Brain microvascular endothelial cell (primary cell): ENCODE measurements at places on chromosomes 16 and 17.
A peak's percentile ranks its signal among the peaks of the same experiment; 100 is the strongest.

DNA sequence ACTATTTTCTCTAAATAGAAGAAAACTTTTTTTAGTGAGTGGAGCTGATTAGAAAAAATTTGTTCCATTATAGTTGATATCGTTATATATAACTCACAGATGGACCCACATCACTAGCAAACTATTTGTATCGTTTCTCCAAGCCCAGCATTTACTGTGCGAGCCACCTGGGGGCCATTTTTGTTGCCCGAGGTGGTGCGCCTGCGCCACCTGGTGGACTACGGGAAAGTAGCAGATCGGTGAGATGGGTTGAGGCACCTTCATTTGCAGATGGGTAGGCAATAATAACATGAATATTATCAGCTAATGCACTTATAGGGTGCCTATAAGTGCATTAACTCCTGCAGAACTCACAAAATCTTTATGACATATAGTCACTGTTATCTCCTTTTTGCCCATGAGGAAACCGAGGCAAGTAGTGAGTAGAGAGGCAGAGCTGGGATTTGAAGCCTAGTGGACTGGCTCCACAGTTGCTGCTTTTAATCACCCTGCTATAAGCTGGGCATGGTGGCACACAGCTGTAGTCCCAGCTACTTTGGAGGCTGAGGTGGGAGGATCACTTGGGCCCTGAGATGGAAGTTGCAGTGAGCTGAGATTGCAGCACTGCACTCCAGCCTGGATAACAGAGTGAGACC, 23.2 kb upstream of the NTN1 start:
- DNase-seq: peak; percentile 56

GRCh38 chr17:50935221-50935995, 69.3 kb upstream of the TOB1 start:
- no peak for DNase-seq

DNA sequence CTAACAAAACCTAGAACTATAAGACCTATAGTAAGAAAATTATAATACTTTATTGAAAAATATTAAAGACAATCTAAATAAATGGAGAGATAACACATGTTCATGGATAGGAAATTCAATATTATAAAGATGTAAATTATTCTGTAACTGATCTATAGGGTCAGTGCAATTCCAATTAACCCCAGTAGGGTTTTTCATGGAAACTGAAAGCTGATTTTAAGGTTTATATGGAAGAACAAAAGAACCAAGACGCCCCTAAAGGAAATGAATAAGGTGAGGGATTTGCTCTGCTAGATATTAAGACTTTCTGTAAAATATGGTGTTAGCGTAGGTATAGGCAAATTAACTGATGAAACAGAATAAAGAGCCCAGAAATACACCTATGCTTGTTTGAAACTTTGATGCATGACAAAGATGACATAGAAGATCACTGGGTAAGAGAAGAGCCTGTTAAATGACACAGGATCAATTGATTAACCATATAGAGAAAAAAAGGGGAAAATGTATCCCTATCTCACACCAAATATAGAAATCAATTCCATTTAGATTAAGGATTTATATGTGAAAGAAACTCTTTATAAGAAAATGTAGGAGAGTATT, 3.0 kb downstream of the ICAM2 start:
- DNase-seq: no peak

- no peak for DNase-seq
Observed at GRCh38 chr17:9860851-9861250, 35.1 kb downstream of the GLP2R start.

DNA sequence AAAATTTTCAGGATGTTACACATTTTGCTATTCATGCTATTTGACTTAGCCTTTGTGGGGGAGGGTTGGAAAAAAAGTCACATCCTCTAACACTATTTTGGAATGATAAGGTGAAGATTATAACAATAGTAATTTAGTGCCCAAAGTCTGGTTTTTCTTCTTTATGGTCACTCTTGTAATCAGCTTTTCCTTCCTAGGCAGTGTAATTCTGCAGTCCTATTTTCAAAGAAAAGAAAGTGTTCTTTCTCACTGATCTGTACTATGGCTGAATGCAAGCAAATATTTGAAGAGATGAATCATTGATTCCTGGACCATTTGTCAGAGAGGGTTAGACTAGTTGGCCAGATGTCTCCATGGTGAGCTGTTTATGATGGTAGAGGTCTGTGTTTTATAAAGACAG, 8.4 kb downstream of the RSPRY1 start:
- peak; percentile 88 for DNase-seq

DNA sequence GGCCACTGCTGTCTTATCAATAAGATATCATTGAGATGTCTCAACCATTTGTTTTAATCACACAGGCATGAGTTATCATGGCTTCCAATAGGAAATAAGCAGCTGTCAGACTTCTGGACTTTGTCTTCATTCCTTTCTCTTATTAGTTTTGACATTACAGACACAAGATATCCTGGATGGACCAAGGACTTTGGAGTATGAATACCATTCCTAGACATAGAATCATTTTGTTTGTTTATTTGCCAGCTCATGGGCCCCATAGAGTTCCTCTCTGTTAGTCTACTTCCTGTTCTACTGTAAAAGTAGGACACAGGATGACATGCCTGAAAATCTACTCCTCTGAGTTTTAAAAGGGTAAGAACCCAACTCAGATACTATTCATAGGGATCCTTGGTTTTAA, 77.7 kb upstream of the KCNJ16 start:
- peak; percentile 26 for DNase-seq

DNA sequence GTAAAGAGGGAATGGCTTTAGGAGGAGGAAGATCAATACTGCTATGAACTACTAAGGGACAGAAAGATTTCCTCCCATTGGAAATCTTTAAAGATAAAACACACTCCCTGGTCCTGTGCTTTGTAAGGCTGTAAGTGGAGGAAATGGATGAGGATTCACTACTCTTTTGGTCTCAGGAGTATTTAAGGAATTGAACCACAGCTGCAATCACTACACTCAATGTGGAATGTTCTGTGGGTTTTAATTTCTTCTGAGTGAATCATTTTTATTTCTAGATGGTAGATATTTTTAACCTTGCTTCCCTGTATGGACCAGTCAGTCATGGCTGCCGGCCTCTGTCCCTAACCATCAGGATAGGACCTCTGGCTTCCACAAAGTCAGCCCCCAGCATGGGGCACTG, 65.6 kb downstream of the SDR42E1 start:
- DNase-seq: peak; percentile 13

DNA sequence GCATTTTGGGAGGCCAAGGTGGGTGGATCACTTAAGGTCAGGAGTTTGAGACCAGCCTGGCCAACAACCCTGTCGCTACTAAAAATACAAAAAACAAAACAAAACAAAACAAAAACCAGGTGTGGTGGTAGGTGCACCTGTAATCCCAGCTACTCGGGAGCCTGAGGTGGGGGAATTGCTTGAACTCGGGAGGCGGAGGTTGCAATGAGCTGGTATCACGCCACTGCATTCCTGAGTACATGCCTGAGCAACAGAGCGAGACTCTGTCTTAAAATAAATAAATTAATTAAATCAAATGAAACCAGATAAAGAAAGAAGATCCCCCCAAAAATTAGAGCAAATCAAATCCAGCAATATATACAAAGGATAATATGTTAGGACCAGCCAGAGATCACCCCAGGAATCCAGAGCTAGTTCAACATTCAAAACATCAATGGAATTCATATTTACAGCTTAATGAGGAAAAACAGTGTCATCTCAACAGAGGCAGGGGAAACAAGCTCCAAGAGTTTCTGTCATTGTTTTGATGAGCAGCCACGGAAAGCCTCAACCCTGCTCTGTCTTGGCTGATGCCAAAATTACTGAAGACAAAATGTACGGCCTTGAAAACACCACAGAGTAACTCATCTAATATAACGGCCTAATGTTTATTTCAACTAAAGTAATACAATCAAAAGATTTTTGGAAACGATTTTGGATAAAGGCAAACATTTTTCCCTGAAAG, 3.7 kb downstream of the PEMT start:
- no peak for DNase-seq

- DNase-seq: peak; percentile 48
Observed at GRCh38 chr17:48307814-48308411, 122.1 kb downstream of the SKAP1 start.

- no peak for DNase-seq
Observed at GRCh38 chr16:22240023-22240710, 34.1 kb downstream of the EEF2K start.

DNA sequence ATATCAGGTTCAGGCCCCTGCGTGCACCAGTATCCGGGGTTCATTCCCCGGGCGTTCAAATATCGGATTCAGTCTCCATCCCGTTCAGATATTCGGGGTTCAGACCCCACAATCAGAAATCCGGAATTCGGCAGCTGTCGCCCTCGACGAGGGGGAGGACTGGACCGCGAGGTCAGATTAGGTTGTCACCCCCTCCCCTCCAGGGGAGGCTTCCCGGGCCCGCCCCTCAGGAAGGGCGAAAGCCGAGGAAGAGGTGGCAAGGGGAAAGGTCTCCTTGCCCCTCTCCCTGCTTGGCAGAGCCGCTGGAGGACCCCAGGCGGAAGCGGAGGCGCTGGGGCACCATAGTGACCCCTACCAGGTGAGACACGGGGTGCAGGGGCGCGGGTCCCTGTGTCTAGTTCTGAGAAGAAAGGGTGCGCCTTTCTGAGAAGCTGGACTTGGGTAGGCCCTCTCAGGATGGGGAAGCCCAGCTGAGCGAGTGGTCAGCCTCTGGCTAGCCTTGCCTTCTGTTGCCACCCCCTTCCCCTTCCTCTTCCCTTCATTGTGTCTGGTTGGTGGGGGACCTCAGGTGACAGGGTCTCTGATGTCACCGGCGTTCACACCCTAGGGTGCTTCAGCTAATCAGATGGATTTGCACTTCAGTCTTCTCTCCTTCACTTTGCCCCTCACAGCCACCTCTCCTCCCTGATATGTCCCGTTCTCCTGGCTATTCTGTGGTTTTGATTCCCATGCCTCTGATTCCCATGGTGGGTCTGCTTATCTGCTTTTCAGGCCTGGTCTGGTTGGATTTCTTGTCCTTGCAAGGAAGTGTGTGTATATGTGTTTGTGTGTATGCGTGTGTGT, 844 bp downstream of the TAOK2 start:
- no peak for DNase-seq

GRCh38 chr17:17325816-17326215, 22.6 kb downstream of the NT5M start:
- no peak for DNase-seq

GRCh38 chr17:74923538-74924249, 379 bp upstream of the OTOP2 start:
- DNase-seq: peak; percentile 6

DNA sequence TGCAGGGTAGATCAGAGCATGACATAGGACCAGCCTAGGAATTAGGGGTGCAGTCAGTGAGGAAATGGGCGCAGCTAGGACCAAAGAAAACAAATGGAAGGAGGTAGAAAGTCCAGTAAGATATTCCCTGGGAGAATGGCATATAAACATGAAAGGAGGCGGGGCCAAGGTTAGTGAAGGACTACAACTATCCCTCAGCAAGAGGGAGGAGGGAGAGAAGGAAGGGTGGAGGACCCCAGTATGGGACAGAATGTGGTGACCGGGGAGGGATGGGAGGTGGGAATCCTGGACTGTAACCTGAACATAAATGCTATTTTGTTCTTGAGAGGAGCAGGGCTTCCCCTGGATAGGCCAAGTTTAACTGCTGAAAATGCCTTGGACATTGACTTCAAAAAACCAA, 22.8 kb downstream of the ITGB3 start:
- DNase-seq: no peak

GRCh38 chr16:71843572-71843971, 2.2 kb upstream of the ATXN1L start:
- no peak for DNase-seq

DNA sequence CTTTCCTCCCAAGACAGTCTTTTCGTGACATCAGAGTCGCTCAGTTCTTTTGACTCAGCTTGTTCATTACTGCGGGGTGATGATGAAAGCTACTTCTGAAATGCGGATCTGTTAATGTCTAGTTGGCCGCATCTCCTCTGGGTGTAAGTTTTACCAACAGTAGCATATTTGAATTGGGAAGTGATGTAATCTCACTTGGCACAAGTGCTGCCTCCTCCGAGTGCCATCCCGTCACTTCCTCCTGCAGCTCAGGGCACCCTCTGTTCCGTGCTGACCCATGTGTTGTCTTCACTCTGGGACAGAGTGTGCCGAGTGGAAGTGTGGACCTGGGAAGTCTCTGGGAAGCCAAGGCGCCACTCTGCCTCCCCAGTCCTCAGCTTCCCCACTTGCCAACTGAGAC, 8.9 kb downstream of the ADAD2 start:
- DNase-seq: no peak

DNA sequence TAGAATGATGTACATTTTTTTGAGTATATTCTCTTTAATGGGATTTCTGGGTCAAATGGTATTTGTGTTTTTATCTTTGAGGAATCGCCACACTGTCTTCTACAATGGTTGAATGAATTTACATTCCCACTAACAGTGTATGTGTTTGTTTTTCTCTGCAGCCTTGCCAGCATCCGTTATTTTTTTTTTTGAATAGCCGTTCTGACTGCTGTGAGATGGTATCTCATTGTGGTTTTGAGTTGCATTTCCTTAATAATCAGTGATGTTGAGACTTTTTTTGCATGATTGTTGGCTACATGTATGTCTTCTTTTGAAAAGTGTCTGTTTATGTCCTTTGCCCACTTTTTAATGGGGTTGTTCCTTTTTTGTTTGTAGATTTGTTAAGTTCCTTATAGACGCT, 172.7 kb upstream of the CDH8 start:
- DNase-seq: no peak

GRCh38 chr16:88920618-88921590, 54.4 kb upstream of the PABPN1L start:
- no peak for DNase-seq

GRCh38 chr16:89615596-89616090, 2.2 kb downstream of the DPEP1 start:
- DNase-seq: no peak

DNA sequence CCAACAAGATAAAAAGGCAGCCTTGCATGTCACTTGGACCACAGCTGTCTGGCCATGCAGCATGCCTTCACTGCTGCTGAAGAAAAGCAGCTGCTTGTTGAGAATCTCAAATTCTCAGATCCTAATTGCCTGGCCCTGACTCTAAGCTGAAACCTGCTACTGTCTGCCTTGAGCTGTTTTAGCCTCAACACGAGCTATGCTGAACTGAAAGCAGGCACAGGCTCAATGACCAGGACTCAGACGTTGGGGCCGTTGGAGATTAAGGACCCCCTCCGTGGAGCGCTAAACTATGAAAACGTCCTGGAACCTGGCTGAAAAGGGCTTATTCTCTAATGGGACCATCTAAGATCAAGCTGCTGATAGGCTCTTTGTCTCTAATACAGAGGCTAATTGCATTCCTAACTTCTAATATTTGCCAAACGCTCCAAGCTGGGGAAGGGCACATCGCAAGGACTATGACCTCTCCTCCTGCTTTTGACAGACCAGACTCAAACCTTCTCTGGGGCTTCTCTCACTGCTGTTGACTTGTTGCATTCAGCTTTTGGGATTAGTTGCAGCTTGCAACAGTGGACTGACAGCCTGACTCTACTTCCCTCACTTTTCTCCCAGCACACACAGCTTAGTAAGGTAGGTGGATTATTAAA, 4.6 kb upstream of the PLK1 start:
- no peak for DNase-seq

- DNase-seq: no peak
Observed at GRCh38 chr16:10153985-10154384, 28.2 kb downstream of the GRIN2A start.
